Neural crest cell (in vitro differentiated cells): ENCODE measurements at places on chromosomes 3 and 15.

DNA sequence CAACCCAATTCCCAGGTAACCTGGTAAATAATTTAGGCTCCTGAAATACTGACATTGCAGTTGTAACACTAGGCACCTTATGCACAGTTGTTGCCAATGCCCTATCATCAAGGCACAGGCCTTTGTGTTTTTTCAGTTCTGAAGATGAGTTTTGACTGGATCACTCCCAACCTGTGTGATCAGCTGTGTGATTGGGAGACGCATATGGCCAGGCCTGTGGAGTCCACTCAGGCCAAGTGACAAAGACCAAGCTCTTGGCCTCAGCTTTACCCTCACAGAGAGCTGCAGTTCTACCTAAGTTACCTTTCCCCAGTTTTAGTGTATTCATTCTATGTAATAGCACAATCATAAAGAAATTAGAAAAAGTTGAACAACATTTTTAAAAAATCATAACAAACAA is 19.2 kb upstream of the AQP9 start:
- DNase-seq: no peak

DNA sequence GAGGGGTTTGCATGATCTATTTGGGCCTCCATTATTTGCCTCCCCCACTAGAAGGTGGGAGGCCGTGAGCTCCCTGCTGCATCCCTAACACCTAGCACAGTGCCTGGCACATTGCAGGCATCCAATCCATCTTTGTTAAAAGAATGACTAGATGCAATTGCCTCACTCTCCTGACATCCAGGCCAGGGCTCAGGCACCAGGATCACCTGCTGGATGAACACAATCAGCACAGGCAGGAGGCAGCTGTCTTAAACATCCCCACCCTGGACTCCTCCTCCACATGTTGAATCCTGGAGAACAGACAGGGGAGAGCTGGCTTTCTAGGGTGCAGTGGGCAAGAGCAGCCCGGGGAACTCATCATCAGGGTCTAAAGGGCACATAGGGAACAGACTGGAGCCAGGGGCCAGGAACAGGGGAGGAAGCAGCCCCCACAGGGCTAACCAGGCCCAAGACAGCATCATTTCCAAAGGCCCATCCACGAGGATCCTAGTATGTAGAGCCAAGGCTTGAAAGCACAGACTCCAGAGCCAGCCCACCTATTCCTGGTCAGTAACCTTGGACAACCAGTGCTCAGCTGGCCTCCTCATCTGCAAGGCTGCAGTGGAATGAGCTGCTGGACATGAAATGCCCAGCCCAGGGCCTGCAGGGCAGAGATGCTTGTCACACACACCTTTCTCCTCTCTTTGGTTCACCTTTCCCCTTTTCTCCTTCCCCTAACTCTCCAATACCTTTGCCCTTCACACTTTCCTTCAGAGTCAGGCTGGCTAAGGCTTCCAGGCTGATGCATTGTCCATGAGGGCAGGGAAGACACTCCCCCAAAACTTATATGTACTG is 254.4 kb upstream of the TLE3 start:
- no peak for DNase-seq

DNA sequence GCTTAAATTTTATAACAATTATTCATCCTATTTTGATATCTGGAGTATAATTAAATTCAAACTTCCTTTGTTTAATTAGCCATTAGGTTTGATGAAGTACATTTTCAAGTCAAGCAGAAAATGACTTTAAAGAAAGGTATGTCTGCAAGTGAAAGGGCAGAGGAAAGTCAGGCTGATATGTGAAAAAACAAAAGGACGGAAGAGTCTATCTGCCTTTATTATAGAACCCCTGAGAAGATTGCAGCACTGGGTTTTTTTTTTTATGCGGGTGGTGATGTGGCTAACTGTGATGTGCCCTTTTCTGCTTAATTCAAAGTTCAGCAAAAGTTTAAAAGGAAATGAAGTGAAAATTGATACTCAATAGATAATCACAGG is 83.2 kb downstream of the COL8A1 start:
- DNase-seq: no peak

DNA sequence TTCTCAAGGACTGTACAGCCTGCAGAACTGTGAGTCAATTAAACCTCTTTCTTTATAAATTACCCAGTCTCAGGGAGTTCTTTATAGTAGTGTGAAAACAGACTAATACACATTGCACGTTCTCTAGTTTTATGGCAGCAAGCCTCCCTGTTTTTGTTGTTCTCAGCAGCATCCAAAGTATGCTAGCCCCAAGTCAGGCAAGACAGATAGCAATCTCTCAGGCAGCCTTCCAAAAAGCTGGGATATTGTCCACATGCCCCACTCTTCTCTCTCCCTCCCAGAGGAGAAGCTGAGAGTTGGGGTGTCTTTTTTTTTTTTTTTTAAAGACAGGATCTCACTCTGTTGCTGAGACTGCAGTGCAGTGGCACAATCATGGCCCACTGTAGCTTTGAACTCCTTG is 130.6 kb downstream of the ISL2 start:
- no peak for DNase-seq

GRCh38 chr15:97989299-97989698 is 28.8 kb downstream of the ARRDC4 start:
- DNase-seq: no peak

- DNase-seq: no peak
Observed at GRCh38 chr3:11549580-11550140, 94.1 kb downstream of the VGLL4 start.
